Activated T-cell treated with anti-CD3 and anti-CD28 coated beads, Interleukin-2, amount 50 U/mL, for 1 hour (primary cell): ENCODE measurements at places on chromosomes 2 and 18.

DNA sequence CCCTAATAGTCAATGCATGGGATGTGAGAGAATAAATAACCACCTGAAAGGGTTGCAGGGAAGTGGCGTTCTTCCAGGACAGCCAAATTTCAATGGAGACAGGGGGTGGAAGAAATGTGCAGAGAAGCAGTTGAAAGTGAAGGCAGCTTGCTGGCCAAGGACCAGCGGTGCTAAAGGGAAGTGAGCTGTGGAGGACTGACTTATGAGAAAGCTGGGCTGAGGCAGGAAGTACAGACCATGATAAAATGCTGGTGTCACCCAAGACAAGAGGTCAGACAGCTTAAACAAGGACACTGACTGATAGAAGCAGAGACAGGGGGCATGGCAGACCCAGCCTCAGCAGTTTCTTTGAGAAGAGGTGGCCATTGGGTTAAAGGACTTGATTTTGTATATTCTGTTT lies 106.7 kb downstream of the DTNB start:
- DNase-seq, result no peak

- DNase-seq, result no peak
Observed at GRCh38 chr2:191257934-191258333, 12.7 kb downstream of the MYO1B start.

DNA sequence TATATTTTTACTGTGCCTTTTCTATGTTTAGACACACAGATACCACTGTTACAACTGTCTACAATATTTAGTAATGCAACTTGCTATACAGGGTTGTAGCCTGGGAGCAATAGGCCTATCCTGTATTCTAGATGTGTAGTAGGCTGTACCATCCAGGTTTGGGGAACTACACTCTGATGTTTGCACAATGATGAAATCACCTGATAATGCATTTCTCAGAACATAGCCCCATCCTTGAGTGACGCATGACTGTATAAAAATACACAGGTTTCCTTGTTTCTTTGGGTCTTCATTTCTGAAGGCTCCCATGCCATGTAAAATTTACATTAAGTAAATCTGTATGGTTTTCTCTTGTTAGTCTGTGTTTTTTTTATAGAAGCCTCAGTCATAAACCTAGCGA lies 270.9 kb upstream of the SKOR2 start:
- no peak for DNase-seq

- no peak for DNase-seq
Observed at GRCh38 chr2:44480068-44480467, 118.3 kb downstream of the CAMKMT start.

GRCh38 chr2:2898744-2899143 lies 478.9 kb downstream of the EIPR1 start:
- DNase-seq, result no peak

DNA sequence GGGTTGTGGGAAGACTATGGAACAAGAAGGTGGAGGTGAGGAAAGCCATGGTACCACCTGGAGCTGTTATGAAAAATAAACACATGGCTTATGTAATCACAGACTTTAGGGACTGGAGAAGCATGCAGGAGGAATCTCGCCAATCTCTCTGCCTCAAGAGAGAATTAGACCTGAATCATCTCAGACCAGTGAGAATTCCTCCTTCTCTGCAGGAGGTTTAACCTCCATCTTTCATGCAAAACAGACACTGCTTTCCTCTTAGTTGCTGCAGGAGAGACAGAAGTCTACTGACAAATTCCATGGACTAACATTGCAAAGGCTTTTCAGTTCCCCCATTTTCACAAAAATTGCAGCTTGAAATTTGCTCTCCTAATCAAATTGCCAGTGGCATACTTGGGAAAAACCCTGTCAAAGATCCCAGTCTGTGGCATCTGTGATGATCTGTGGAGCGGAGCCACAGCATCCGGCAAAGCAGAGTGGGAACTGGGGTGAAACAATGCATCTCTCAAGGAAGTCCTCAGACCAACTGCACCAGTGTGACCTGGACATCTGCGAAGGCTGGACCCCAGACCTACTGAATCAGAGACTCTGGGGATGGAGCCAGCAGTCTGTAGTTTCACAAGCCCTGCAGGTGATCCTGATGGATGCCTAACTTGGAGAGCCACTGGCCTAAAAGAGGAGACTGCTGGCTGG lies 28.6 kb upstream of the NCKAP5 start:
- DNase-seq, result no peak

DNA sequence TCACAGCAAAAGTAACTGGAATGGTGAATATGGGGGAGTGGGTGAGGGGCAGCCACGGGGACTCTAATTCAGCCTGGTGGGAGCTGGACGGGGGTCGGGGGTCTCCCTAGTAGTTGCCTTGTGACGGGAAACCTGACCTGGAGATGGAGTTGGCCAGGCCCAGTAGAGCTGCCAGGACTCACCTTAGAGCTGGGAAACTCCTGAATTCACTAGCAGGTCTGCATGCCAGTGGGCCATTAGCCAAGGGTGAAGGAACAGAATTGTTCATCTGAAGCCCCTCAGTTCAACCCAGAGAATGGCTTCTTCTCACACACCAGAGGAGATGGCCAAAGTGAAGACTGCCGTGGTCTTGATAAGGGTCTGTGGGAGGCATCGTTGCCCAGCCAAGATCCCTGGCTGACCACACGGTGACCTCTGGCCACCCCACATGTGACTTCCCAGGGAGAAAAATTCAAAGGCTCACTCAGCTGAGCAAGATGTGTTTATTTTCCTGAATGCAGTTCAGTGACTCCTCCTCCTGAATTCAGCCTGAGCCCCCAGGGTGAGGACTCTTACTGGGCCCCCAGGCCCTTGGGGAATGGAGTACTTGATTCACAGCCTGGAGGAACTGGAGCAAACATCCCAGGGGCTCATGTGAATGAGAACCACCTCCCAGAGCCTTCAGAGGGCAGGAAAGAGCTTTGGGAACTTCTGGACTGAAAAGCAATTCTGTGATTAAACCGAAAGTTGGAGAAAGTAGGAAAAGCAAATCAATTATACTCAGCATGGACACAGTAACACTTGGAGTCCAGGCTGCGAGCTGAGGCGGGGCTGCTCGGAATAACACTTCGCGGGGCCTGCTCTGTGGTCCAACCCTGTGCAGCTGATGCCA lies 25.2 kb downstream of the MOCOS start:
- no peak for DNase-seq

- DNase-seq, result no peak
Observed at GRCh38 chr2:96470109-96470508, 35.0 kb downstream of the NEURL3 start.

DNA sequence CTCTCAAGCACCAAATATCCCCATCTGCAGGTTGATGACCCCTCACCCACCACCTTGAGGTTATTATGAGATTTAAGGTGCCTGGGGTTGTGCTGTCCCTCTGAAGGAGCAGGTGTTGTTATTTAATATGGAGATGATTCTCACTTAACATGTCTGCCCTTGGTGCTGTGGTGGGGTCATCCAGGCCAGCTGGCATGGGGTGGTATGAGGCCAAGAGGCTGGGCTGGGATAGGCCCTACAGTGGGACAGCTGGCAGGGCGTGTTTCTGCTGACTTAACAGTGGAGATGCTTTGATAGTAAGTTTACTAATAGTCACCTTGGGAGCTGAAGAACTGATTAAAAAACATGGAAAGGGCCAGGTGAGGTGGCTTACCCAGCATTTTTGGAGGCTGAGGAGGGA lies 22.4 kb downstream of the SERPINB12 start:
- no peak for DNase-seq

DNA sequence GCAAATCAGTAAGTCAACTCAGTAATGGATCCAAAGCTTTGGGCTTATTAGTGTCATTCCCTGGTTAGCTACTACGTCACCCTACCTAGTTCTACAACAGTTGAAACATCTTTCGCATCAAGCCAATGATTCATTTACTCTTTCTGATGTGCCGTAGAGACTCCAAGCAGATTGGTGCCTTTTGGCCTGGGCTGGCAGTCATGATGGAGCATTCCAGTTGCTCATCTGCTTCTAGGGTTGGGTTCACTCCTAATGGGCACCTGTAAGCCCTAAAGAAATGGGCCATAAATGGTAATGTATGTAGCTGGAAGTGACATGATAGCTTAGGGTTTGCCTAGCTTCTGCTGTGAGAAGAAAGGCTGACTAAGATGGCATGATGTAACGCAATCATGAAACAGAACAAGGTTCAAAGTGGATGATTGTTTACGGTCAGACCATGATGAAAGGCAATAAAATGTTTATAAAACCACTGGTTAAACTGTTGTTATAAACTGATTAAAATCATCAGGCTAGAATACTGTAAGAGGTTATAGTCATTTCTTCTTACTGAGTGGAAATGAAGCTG lies 20.4 kb upstream of the CCL20 start:
- DNase-seq, result no peak

DNA sequence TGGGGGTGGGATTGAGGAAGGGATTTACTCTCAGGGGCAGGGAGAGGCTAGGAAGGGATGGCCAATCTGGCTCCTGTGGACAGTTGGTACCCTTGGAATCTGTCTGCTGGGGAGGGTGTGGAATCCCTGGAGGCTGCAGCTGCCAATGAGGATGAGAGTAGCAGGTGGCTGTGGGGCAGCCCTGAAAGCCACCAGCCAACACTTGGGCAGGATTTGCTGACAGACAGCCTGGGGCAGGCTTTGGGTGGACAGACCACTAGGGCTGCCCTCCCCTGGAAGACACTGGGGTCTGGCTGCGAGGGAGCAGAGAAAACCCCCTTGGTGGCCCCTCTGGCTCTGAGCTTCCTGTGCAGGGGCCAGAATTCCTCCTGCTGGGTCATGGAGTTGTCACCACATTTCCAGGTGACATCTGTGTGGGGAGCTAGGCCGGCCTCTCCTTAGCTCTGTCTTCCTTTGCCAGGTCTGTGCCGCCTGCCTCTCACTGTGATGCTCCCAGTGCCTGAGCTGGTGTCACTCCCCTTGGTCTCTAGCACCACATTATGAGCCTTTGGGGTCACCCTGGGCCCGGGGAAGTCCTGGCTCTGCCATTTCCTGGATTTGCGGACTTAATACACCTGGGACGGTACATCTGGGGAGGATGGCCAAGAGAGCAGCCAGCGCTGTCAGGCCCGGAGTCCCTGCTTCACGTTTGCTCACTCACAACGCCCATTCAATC lies 13.4 kb upstream of the ARHGEF4 start:
- no peak for DNase-seq

GRCh38 chr18:77146249-77147080 lies 13.9 kb upstream of the MBP start:
- no peak for DNase-seq

DNA sequence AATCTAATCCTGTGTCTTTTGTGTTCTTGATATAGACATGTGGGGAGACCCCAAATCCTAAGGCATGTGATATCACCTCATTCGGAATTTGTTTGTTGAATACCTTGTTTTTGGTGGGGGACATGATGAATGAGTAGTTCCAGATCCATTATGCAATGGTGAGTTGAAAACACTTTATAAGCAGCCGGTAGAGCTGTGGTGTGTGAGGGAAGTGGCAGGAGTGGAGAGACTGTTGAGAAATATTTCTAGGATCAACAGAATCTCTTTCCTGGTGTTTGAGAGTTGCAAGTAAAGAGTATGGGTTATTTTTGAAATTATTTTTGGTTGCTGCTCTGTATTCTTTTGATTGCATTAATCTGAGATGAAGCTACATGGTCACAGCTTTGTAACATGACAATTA lies 34.4 kb downstream of the LHCGR start:
- no peak for DNase-seq

DNA sequence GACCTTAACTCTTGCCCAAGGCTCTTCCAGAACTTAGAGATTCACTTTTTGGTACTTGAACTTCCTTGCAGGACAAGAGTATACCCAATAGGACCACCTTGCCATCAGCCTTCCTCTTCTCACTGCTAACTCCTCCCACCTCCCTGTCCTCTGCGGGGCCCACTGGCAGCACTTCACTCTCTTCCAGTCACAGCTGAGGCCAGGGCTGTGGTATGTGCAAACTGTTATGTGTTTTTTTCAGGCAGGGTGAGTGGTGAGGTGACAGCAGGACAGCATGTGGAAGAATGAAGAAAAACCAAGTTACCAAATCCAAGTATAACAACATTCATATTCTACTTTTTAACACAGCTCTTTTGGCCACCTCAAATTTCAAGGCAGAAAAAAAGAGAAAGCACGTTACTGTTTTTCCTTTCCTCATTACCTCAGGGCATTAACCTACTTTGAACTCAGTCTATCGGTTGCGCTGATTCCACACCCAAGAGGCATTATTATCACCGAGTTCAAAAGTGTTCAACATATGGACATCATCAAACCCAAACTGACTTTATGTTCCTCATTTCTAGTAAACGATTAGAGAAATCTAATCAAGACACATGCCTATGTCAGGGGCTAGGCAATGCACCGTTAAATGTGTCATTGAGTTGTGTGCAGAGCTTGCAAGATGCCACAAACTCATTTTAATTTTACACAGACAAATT lies 605.2 kb upstream of the SYT4 start:
- DNase-seq, result no peak

DNA sequence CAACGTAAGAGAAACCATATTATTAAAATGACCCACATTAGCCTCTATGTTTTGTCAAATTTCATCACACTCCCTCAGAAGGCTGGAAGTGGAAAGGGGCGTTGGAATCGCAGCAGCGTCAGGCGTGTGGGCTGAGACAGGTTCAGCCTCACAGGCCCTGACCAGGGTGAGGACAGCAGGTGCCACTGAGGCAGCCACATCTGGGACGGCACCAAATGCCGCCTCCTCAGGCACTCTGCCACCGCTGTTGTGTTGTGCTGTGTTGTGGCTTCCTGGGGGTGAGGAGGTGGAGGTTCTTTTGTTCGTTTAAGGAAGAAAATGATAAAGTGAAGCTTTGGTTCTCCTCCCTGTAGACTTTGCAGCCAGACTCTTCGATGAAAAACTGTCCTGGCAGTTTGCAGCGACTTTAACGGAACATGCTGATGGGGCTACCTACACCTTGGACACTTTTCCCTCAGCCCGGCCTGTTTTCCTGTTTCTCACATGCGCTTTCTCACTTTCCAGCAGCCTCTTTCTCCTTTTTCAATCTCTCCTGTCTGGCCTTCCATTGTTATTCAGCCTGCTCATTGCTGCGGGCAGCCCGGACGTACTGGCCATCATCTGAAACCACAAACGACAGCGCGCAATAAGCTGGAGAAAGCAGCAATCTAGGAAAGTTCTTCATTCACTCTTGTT lies 44.9 kb upstream of the SALL3 start:
- DNase-seq, result no peak

- peak; percentile 21 for DNase-seq
Observed at GRCh38 chr2:100292022-100292580, 30.2 kb downstream of the LONRF2 start.

DNA sequence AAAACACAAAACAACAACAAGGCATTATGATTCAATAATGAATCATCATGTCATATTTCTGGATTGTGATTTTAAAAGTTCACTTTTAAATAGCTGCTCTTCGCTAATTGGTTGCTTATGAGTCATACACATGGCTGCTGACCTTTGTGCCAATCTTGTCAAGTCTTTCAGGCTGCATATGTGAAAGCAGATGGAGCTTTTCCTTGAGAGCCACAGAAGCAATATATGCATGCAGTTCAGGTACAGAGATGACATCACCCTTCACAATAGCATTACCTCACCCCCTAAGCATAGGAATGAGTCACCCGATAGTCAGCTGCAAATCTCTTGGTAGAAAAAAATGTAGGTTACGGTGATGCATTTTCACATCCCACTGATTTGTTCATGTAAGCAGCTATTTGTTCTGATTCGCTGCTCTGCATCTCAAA lies 27.2 kb downstream of the EIF2AK3 start:
- DNase-seq, result no peak

GRCh38 chr18:2881088-2881839 lies 34.5 kb downstream of the EMILIN2 start:
- DNase-seq, result no peak
